ENCODE measurements at places on chromosomes 4 and X.

DNA sequence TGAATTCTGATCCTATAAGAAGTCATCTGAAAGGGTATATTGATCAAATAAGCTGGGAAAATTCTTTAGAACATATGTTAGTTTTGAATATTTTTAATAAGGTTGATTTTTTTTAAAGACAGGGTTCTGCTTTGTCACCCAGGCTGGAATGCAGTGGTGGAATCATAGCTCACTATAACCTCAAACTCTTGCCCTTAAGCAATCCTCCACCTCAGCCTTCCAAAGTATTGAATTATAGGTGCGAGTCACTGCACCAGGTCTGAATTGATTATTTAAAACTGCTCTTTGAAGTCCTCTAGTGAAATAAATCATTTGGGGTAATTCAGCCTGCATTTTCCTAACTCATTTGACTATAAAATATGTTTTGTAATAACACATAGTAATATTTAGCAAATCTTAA lies 812.3 kb downstream of the PDHA2 start:
- DNase-seq, result no peak

DNA sequence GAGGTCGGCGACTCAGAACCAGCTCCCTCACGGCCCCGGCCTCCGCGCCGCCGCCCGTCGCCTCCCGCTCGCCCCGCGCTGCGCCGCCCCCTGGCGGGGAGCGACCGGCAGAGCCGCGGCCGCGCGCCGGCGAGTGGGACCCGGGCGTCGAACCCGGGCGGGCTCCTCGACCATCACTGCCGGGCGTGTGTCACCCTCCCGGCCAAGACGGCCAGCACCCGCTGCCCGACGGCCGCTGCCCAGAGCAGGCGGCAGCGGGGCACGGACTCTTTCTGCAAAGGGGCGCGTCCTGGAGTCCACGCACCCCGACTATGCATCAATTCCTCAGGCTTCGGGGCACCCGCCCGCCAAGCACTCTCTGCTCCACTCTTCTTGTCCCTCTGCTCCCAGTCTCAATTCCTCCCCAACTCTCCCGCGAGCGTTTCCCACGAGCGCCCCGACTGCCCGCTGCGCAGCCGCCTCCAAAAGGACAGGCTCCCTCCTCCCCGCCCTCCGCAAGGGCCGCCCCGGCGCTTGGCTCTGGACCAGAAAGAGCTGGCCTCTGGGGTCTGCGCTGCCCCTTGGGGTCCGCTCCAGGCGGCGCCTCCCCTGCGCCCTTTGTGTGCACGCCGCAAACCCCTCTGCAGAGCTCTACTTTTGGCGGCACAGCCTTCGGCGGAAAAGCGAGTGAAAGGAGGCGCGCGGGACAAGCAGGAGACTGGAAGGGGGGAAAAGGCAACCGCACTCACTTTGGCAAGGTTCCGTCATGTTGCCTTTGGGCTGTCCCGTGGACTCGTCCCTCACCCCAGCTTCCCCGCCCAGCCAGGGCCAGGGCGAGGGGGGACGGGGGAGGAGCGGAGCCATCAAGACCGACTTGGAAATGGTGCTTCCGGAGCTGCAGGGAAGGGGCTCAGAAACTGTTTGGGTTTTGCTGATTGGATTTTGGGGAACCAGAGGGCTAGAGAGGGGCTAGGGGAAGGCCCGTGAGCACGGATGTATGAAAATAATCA lies 1.0 kb downstream of the PDE5A start:
- DNase-seq, result peak; percentile 81

DNA sequence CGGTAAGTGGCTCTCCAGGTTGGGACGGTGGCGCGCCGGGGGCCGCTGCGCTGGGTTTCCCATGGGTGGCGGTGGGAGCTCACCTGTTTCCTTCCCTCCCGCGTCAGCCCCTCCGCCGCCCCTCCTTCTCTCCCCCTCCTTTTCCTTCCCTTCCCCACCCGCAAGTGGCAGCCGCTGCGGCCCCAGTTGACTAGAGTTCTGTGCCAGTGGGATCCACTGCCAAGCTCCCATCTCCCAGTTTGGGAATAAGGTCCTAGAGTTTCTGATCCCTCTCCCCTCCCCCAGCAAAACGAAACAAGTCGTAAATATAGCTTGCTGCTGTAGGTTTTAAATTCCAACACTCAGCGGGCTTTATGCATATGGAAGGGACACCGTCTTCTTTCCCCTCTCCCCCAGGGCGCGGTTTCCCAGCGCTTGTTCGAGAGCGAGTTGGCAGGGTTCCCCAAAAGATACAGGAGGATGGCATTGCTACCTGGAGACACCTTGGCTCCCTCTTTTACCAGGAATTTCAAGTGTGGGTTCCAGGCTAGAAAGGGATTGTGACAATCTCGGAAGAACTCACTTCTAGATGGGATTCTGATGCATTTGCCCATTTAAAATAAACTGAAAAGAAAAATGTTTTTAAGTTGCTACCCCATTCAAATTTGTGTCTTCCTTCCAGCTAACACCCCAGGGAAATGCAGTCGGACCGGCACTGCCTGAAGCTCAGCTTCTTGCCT lies 1.2 kb downstream of the TLL1 start:
- DNase-seq, result no peak

- no peak for DNase-seq
Observed at GRCh38 chr4:153260132-153260531, 55.9 kb downstream of the TRIM2 start.

GRCh38 chr4:73620115-73620792 lies at the start of gene RASSF6:
TSS of gene RASSF6 (minus strand) at chr4:73620436. CDS start at chr4:73611795, 8,641 bp downstream.
- DNase-seq, result peak; percentile 27

DNA sequence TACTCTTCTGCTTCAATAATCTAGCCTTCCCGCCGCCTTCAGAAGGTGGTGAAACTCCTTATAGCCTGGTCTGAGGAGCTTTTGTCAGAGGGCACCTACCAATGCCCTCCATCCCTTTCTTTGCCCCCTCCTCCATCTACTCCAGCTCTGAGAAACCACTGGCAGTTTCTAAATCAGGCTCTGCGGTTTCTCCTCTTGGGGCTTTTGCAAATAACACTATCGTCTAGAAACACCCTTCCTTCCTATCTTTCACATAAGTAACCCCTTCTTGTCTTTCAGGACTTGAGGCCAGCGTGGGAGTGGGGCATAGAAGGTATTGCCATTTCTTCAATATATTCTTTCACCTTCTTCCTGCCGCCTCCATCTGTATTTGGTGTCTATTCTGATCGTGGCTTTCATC lies 1.2 kb upstream of the EFHC2 start:
- DNase-seq, result no peak

- no peak for DNase-seq
Observed at GRCh38 chr4:140344621-140345020, 28.8 kb upstream of the SCOC start.

DNA sequence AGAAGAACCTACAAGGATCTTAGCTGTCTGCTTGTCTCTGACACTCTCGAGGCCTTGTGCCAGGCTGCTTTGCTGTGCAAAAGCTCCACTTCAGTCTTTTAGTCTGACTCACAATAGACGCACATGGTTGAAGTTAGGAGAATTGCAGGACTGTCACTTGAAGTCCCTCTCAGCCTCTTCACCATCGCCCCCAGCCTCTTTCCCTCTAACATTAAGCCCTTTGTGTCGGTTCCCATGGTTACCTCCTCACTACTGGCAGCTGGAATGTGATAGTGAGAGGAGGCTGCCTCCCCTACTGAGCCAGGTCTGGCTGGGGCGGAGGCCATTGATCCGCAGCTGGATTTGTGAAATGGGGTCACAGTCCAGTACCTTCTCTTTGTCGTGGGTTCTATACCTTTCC lies 201.8 kb downstream of the SOWAHB start:
- DNase-seq, result no peak

GRCh38 chrX:19372547-19373331 lies 29.0 kb downstream of the PDHA1 start:
- DNase-seq, result peak; percentile 35

DNA sequence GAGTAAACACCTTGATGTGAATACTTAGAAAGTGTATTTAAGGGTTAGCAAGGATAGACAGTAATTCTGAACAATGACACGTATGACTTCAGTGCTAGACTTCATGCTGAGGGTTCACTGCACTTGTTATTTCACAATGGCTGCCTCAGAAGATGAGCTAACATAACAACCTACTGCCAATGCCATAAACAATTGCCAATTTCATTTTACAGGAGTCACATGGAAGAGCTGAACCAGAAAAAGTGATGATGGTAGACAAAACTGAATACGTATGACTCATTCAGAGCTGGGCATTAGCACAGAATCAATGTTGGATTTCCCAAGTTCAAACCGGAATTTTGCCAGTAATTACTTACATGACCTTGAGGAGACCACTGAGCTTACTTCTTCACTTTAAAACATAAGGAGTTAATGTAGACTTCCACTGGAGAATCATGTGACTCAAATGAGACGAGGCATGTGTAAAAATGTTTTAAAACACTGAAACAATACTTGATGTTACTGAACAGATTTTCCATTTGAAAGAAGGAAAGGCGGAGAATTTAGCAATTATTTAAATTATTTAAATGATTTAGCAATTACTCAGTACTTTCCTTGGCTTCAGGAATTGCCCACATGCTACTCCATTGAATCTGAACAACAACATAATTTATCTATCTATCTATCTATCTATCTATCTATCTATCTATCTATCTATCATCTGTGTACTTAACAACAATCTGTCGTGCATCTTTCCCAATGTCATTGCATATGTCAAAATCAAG lies 868.5 kb upstream of the SLIT2 start:
- DNase-seq, result no peak

- no peak for DNase-seq
Observed at GRCh38 chr4:98092833-98093439, 50.3 kb downstream of the STPG2 start.

- DNase-seq, result no peak
Observed at GRCh38 chr4:19194672-19195071, 1057.0 kb upstream of the SLIT2 start.

DNA sequence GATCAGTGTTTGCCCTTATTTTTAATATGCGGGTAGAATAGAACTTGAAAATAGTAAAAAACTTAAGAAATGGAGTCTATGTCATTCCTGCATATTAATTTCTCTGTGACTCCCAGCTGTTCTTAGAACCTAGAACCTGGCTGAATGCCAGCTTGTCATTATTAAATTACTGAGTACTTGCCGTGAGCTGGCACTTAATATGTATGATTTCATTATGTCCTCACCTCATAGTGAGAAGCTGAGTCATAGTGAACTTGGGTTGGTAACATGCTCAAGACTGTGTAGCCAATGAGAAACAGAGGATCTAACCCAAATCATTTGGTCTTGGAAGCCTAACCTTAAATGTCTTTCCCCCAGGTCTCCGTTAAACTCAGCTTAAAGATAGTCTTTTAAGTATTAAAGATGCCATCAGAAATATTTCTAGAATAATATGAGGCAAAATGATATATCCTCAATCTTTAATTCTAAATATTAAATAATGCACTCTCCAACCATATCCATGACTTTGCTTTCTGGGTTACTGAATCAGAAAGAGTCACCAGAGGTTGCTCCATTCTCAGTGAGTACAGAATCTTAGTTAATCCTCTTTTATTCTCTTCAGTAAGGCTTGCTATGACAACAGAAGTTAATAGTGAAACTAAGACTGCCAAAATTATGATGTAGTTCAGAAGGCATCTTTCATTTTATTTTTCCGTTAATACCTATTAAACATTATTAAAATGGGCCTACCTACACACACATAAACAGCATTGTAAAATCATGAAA lies 58.6 kb upstream of the TLL1 start:
- DNase-seq, result no peak

GRCh38 chrX:115134382-115134781 lies 54.8 kb upstream of the RBMXL3 start:
- DNase-seq, result no peak

DNA sequence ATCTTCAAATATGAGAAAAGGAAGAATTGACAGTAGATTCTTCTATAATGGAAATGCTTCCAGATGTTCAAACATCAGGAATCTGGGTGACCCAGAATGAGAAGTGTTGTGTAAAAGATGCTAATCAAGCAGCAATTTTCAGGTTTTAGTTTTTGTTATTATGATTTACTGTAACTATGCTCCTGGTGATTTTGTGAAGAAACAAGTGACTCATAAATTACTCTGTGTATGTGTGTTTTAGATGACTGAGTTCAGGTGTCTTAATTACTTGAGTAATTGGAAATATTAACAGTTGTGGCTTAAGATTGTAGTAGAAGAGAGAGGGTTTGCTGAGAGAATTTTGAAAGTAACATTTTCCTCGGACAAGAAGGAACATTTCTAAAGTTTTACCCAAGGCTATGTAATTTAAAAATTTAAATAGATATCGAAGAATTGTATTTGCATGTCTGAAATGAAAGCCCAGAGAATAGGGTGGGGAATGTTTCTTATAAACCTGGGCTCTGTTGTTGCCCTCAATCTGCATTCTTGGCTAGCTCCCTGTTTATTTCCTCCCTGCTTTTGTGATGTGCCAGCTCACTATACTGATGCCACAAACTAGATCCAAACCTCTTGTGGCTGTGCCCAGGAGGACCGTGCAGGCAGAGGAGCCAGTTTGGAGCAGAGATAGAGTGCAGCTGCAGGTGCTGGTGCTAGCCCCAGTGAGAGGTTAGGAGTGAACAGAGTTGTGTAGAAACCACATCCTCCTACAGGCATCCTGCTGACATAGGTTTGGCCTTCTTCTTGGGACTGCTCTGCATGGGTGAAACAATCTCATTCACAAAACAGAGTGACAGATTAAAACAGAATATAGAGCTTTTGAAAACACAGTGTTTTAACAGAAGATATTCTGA lies 25.4 kb upstream of the TNIP3 start:
- DNase-seq, result peak; percentile 55

- no peak for DNase-seq
Observed at GRCh38 chr4:2470791-2471190, 1.9 kb downstream of the RNF4 start.

DNA sequence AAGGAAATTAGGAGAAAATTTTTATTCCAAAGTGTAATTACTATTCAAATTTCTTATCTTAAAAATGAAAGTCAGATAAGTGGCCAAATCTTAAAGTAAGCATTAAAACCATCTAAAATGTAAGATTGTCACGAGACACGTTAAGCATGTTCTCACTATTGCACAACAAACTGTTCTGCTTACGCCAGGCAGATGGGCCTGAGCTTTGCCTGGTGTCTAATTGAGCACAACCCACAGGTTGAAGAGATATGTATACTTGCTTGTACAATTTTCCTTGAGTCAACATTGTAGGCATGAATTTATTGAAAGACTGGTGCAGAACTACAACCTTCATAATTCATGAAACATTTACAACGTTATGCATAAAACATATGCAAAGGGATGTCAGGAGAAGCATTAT lies 3.9 kb downstream of the RNF128 start:
- DNase-seq, result no peak

- no peak for DNase-seq
Observed at GRCh38 chrX:48451708-48452107, 18.4 kb downstream of the SLC38A5 start.
